Suppressor macrophage (primary cell): ENCODE measurements at places on chromosomes 7 and 10.

DNA sequence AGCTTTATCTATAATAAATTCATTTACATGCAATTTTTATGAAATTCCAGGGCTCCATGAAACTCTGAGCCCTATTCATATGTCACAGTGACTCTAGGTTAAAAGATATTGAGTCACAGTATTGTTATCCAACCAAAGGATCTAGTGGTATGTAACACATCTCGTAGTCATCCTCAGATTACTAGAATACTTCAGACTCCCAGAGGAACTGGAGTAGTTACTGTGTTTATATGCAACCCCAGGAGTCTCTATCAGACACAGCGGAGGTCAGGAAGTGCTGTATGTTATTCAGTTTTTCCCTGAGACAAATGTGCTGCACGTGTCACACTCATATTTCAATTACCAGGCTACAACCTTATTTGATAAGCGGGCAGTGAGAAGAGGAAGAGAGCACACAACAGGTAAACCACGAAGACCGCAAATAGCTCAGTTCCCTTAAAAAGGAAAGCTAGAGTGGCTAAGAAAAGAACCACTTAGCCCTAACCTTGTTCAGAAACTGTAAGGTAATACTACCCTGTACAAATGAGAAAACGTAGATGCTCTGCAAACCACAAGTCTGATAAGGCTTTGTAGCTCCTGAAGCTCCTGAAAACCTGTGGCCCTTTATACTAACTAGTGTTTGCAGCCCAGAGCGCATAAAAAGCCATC is 114.0 kb upstream of the CNTNAP2 start:
- no peak for DNase-seq

DNA sequence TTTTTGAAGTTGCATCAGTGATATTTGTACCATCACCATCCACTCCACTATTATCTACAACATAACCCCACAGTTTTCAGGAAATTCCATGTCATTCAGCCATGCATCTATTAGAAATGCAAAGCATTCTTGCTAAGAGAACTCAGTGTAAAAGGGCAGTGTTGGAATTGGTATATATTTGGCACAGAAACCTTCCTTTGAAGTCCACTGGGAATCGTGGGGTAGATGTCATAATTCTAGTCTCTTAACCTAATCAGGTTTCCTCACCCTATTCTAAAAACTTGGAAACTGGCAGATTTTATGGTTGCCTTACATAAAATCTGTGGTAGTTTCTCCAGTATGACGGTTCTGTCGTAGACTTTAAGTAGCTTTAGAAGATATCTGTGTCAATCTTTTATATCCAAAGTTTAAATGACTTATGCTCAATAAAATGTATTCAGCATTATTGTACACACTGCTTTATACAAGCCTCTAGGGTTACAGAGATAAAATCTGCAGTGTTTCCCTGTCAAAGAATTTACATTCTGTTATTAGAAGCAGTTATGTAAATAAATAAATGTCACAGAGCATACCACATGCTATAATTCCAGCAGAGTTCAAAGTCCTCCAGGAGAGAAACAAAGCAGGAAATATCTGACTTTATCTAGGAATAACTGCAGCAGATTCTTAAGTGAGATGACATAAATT is 704.4 kb upstream of the CELF2 start:
- no peak for DNase-seq

GRCh38 chr7:103446049-103446520 is at the start of gene SLC26A5:
Gene SLC26A5, minus strand, starts transcription at chr7:103446207. Its CDS starts 24,693 bp downstream, at chr7:103421514.
- no peak for DNase-seq

GRCh38 chr10:109966961-109967738 is 40.6 kb upstream of the ADD3 start:
- no peak for DNase-seq

DNA sequence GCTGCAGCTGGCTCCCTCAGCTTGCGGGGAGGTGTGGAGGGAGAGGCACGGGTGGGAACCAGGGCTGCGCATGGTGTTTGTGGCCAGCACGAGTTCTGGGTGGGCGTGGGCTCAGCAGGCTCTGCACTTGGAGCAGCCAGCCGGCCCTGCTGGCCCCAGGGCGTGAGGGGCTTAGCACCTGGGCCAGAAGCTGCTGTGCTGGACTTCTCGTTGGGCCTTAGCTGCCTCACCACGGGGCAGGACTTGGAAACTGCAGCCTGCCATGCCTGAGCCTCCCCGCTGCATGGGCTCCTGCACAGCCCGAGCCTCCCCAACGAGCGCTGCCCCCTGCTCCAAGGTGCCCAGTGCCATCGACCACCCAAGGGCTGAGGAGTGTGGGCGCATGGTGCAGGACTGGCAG is 120.1 kb downstream of the ZNF248 start:
- no peak for DNase-seq

GRCh38 chr7:69832356-69832755 is 234.1 kb downstream of the AUTS2 start:
- DNase-seq: no peak

DNA sequence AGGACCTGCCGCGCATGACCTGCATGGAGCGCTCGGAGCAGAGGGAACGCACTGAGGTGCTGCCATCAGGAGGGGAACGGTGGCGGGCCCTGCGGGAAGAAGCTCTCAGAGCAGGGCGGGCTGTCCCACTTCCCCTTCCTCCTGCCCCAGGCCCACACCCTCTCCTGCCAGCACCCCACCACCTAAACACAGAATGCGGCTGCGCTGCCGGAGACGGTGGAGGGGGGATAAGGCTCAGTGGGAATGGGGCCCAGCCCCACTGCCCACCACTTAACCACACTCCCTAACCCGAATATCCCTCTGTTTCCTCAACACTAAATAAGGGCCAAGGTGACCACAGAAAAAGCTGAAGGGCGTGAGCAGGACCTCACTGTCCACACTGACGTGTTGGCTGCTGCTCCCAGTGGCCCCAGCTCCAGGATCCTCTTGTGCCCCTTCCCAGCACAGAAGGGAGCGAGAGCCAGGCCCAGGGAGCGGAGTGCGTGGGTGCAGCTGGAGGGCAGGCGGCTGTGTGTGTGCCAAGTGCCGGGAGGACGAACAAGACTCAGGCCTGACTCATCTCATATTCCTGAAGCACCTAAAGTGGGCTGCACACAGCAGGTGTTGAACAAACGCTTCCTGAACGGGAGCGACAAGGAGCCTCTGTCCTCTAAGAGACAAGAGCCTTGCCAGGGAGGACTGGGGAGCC is 116.8 kb downstream of the MAD1L1 start:
- no peak for DNase-seq

DNA sequence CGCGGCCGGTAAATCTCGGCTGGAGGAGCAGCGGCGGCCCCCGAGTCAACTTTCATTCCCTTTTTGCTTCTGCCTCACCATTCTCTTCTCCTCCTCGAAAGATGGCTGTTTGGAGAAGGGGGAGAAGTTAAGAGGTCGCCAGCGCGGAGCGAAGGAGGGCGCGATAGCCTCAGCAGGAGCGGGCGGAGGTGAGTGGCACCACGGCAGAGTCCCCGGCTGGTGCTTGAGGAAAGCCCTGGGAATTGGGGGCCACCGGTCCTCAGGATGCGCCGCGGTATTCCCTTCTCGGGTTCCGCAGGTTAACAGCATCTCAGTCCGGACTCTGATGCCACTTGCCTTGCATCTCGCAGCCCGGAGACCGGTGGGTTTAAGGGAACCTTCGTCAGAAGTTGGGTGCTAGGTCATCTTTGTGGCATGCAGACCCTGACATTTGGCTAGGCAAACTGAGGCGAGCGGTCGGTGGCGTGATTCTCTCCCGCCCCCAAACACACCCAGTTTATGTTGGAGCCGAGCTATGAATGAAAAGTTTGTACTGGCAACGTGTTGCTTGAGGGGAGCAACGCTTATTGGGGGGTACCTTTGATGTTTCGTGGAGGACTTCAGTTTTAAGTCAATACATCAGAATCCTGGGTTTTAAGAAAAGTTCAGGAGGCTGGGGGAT is 59.5 kb upstream of the PRPS1L1 start:
- no peak for DNase-seq

GRCh38 chr7:37108615-37109014 is 340.0 kb downstream of the ELMO1 start:
- peak; percentile 12 for DNase-seq

- no peak for DNase-seq
Measured at GRCh38 chr10:119477444-119477843, 65.1 kb downstream of the RGS10 start.

DNA sequence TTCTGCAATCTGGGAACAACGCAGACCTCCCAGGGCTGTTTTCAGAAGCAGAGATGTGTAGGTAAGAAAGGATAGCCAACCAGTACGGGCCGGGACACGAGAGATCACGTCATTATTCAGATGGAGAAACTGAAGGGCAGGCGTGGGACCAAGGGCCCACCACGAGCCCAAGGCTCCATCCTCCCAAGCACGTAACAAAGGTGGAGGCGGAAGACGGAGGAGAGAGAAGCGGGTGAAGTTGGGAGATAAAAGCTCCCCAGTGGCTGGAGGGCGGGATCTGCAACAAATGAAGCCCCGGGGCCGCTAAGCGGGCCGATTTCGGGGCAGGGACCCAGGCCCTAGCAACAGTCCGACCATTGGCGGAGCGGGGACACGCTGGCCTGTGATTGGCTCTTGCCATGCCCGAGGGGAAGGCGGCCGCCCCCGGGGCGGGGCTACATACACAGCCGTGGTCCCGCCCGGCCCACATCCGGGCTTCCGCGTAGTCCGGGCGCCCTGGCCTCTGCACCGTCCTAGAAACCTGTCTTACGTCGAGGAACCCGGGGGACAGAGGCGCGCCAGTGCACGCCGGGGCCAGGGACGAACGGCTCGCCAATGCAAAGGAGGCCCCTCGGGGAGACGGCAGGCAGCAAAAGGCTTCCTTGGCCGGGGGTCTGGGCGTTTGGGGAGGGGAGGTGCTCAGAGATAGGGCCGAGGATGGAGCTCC is 15.5 kb downstream of the HSPB1 start:
- DNase-seq: peak; percentile 98

DNA sequence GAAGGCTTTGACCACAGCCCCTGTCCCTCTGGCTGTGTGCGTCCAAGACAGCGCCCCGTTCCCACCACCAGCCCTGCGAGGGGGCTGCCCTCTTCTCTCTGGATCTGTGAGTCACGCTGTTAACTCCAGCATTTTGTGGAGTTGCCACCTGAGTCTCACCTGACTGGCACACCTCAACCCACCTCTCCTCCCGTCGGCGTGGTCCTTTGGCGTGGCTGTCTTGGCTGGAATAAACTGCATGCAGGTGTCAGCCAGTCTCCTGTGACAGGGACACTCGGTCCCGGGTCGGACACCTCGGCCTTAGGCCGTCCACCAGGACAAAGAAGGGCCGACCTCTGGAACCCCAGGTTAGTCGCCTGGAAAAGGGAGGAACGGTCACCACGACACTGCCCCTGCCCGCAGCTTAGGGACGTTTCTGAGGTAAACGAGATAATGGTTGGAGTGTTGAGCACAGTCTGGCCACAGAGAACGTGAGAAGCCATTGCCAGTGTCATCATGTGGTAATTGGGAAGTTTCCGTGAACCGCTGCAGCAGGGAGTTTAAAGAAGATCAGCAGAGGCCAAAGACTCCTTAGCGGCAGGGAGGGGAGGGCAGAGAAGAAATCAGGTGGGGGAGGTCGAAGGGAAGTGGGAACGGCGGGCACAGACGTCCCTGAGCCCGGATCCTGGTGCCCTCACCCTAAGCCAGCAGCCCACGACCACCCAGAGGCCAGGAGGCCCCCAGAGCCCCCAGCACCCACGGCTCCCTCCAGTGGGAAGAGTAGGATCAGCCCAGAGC is 73.6 kb upstream of the FAM20C start:
- DNase-seq: peak; percentile 86

DNA sequence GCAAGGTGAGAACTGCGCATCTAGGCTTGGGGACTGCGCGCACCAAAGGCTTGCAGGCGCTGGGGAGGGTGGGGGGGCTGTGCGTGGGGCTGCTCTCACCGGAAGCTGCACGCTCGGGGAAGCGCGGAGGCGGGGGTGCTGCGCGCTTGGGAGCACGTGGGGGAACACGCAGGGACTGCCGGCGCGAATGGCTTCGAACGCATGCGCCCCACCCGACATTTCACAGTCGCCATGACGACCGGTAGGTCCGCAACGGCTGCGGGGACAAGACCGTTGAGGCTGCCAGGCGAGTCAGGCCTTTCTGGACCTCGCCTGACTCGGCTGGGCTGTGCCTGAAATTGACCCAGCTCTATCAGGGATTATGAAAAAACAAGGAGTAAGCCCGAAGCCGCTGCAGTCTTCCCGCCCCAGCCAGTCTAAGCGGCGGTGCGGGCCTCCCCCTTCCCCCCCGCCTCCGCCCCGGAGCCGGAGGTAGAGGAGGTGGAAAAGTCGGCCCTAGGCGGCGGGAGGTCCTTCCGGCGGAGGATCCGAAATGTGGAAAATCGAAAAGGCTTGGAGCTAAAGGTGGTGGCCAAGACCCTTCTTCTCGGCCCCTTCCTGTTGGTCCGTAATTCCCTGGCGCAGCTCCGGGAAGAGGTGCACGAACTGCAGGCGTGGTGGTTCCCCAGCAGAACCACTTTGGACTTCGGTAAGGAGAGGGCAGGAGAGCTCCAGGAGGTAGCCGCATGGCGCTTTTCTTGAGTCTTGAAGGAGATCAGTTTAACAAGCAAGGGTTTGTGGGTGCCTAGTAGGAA is 34.9 kb upstream of the STEAP1 start:
- no peak for DNase-seq

- DNase-seq: no peak
Measured at GRCh38 chr7:111026343-111026742, 64.6 kb upstream of the LRRN3 start.

- DNase-seq: no peak
Measured at GRCh38 chr10:28139138-28139537, 140.3 kb upstream of the ODAD2 start.

- no peak for DNase-seq
Measured at GRCh38 chr7:111393011-111393754, 169.1 kb downstream of the IMMP2L start.
